ENCODE measurements at places on chromosomes 5 and 9.

DNA sequence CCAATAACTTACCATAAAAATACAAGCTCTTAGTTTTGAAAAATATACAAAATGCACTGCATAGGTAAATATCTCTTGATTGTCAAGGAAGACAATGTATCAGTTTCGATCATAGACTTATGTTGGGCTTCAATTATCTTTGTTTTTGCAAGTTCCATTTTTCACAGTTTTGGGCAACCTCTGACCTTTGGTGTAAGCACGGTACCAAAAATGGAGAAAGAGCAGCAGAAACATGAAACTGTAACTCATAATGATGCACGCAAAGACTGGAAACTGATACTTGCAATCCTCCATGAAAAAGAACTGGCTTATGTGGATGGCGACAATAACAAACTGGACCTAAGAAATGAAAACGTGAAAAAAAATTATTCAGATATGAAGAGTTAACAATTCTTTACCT is 54.5 kb upstream of the DEPDC1B start:
- DNase-seq = no peak

DNA sequence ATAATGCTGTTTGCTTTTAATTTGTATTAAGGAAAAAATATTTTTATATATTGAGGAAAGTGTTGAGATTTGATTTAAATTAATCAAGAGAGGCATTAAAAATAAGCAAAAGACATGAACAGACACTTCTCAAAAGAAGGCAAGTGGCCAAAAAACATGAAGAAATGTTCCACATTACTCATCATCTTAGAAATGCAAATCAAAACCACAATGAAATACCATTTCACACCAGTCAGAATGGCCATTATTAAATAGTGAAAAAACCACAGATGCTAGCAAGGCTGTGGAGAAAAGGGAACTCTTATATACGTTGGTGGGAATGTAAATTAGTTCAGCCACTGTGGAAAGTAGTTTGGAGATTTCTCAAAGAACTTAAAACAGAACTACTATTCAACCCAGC is 45.9 kb downstream of the RANBP17 start:
- DNase-seq = no peak

- DNase-seq = no peak
Observed at GRCh38 chr5:68148096-68148495, 67.5 kb upstream of the PIK3R1 start.

DNA sequence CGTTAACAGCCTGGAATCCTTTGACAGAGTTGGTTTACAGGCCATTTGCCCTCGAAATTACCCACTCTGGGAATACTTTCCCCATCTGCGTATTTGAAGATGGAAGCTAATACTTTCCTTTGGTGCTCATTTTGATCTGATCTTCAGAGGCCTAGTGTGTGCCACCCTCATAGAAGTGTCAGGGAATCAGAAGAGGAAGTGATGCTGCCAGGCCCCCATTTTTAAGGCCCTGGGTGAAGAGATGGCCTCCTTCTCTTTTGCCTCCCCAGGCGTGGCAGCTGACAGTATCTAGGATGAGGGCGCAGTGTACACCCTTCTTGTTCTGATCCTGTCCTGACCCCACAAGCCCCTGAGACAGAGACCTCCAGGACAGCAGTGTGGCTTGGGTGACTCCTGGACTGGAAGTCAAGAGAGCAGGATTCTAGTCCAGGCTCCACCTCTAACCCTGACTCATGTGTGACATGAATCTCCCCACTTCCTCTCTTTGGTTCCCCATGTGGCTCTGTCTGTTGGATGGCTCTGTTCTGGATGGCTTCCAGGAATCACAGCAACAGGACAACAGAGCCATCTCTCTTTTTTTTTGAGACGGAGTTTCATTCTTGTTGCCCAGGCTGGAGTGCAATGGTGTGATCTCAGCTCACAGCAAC is 27.8 kb downstream of the CSF1R start:
- no peak for DNase-seq

GRCh38 chr5:67998709-67999261 is 216.8 kb upstream of the PIK3R1 start:
- DNase-seq = no peak

- no peak for DNase-seq
Observed at GRCh38 chr9:13778631-13779030, 499.1 kb upstream of the MPDZ start.

DNA sequence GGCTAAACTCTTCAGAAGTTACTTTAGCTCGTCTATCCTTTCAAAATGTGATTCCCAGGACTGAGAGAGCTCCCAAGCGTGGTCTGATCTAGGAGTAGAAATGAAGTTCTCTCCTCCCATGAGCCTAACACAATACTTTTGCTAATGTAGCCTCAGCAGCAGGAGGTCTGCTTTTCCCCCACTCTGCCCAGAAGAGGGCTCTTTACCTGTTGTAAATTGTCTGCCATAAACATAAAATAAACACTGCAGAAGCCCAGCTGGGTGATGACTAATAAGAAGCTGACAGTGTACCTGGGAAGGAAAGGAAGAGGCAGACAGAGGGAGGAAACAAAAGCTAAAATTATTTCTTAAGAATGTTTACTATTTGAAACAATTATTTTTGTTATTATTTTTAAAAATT is 15.4 kb downstream of the SLC36A3 start:
- DNase-seq = no peak

GRCh38 chr9:20473515-20474013 is 148.7 kb downstream of the MLLT3 start:
- no peak for DNase-seq

DNA sequence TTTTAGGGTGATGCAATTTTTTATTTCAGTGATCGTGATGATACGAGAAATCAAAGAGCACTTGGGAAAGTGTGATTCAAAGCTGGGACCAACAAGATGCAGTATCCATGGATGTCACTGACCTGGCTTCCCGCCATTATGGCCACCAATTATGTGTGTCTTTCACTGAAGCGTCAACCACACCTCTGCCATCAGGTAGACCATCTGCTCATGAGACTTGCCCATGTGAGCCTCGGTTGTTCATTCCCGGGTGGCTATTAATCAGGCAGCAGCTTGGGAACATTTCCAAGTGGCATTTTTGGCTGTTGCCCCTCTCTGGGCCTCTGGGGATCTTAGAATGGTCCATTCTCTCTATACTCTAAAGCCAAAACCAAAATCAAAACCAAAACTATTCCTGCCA is 436.0 kb upstream of the ADAMTSL1 start:
- DNase-seq = no peak

DNA sequence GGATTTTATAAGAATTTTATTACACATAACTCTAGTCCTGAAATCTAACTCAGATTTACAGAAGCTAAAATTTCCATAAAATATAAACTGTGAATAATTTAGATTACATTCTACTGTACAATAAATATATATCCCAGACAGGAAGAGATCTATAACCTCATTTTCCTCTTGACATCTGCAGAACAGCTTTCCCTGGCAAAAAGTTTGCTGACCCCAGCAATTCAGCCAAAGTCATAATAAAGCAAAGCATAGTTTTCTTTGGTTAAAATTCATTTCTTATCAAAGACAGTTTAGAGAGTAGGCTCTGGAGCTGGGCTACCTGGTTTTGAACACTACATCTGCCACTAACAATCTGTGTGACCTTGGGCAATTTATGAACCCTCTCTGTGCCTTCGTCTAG is 372.5 kb downstream of the CAAP1 start:
- DNase-seq = no peak

- no peak for DNase-seq
Observed at GRCh38 chr9:120625222-120625621, 45.3 kb upstream of the CDK5RAP2 start.

DNA sequence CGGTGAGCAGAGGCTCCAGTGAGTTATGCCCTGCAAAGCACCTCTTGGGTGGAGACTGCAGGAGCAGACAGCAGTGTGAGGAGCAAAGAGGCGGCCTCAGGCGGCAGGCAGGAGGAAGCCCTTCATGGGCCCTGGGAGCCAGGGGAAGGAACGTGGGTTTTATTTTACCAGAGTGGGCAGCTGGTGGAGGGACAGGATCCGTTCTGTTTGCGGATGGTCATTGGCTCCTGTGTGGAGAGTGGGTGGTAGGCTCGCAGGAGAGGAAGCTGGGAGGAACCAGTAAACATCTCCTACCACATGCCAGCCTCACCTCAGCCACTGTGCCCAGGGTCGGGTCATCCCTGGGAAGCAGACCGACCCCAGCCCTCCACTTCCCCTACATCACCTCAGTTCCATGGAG is 24.4 kb downstream of the HNRNPH1 start:
- no peak for DNase-seq

GRCh38 chr5:150789943-150790611 is 11.5 kb downstream of the SMIM3 start:
- DNase-seq = peak; percentile 92

GRCh38 chr5:132489871-132490483 is 596 bp downstream of the IRF1 start:
- peak; percentile 52 for DNase-seq

GRCh38 chr5:168820874-168821273 is 241.7 kb upstream of the PANK3 start:
- DNase-seq = no peak

DNA sequence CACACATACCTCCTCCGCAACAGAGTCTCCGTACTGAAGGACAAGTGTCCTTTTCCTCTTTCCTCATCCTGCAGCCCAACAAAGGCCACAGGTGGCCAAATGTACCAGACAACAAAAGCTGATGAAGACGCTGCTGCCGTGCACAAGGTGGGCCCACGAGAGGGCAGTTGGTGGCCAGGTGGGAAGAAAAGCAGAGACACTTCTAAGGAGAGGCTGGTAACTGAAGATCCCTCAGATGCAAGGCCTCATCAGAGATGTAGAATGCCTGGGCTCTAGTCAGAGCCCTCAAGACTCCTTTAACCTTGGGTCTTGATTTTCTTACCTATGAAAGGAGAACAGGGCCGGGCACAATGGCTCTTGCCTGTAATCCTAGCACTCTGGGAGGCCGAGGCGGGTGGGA is 75.7 kb downstream of the NRG2 start:
- no peak for DNase-seq

DNA sequence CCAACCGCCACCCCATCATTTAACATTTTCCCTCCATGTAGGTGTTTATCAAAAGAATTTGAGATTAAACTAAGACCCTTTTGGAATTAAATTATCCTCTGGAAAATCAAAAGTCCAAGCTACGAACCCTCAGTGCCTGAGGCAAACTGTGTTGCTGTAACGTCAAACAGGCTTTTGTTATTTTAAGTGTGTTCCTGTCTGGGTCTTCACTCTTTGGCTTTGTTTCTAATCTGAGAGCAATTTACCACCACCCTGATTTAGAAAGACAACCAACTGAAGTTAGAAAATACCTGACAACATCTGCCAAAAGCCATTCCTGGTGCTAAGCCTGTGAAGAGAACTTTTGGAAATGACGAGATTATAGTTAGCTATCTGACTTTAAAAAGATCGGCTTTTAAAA is 199.9 kb downstream of the DIRAS2 start:
- no peak for DNase-seq

DNA sequence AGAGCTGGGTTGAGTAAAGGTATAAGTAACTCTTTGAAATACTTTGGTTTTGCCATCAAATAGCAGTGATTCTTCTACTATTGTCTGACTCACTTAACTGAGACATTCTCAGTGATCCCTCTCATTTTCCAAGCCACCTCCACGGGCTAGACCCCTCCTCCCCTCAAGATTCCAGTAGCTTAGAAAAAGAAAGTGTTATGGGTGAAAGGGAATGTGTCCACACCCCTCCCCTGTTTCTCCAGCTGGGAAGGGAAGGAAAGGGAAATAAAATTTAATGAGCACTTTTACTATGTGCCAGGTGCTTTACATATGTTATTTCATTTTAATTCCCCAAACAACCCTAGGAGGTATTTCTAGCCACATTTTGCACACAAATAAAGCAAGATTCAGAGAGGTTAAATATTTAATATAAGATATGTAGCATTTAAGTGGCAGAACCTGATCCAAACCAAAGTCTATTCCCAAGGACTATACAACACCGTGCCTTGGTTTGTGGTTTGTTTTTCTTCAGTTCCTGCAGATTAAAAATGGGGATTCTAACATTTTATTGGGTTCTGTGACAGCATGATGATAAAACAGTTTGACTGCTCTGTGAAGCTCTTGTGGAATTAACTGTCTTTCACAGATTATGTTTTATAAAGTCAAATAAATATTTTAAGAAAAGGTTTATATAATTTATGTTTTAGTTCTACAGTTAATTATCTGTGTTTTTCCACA is 135.9 kb downstream of the ZSWIM6 start:
- no peak for DNase-seq

GRCh38 chr9:134838651-134839454 is 41.8 kb upstream of the FCN2 start:
- no peak for DNase-seq

GRCh38 chr9:36976371-36977030 is 57.6 kb downstream of the PAX5 start:
- DNase-seq = no peak

GRCh38 chr9:126463426-126463825 is 136.8 kb downstream of the MVB12B start:
- DNase-seq = no peak
